Naive thymus-derived CD8-positive, alpha-beta T cell (primary cell): ENCODE measurements at places on chromosomes 2 and 18. TPM values are rescaled to one million over a fixed set of nuclear protein-coding genes. Genes with fewer than 3 reads are reported as not detected.

PTH2R gene
- total RNA-seq, result not detected

NCK2 gene
- total RNA-seq, result 124 TPM

ATOH8 gene
- total RNA-seq, result not detected

MTX2 gene
- 8.3 TPM for total RNA-seq

TDRD15 gene
- not detected for total RNA-seq

ACKR3 gene
- total RNA-seq, result 6.1 TPM

FER1L5 gene
- total RNA-seq, result not detected

CSRNP3 gene
- not detected for total RNA-seq

INSIG2 gene
- 25.6 TPM for total RNA-seq

HOXD13 gene
- not detected for total RNA-seq

TMEM247 gene
- total RNA-seq, result not detected

WDCP gene
- total RNA-seq, result 14.9 TPM

GLI2 gene
- not detected for total RNA-seq

GALNT14 gene
- not detected for total RNA-seq

SERPINB2 gene
- total RNA-seq, result 1.5 TPM

STARD6 gene
- total RNA-seq, result not detected

REG3A gene
- not detected for total RNA-seq
